ENCODE measurements at places on chromosomes 4 and X.

GRCh38 chr4:98556451-98556850 lies 102.0 kb downstream of the TSPAN5 start:
- no peak for DNase-seq

GRCh38 chr4:73988061-73988460 lies at the start of gene PPBP:
Gene PPBP, minus strand, starts transcription at chr4:73988190. Its CDS starts 87 bp downstream, at chr4:73988103.
- DNase-seq: no peak

DNA sequence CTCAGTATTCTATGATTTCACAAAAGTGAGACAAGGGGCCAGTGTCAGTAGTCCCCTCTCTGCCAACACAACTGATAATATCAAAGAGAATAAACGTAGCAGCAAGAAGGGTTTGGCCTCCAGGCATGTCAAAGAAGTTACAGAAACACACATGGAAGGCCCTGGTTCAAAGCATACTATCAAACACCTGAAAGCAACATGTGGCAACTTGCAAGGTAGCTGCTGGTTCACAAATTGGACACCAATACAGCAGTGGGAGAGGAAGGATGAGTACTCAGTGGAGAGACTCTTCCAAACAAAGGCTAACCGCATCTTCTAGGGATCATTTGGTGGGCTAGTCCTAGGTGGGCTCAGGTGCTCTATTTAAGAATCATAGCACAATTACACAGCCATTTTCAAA lies 74.9 kb upstream of the MAOA start:
- DNase-seq: no peak

DNA sequence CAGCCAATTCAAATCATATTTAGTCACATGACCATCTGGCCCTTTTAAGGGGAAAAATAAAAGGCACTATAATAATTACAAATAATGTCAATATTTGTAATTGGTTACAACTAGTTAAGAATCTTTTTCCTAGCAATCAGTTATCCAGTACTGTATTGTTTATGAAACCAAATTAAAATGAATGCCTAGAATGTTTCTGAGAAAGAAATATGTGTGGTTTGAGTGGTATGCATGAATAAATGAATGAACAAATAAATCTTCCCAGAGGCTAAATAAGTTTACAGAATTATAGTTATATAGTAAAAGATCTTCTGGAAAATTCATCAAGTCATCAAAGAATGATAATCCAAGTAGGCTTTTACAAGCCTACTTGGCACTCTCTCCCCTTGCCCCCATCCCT lies 55.8 kb upstream of the F8A3 start:
- DNase-seq: no peak

- no peak for DNase-seq
Observed at GRCh38 chr4:55435141-55435841, 39.5 kb downstream of the TMEM165 start.

DNA sequence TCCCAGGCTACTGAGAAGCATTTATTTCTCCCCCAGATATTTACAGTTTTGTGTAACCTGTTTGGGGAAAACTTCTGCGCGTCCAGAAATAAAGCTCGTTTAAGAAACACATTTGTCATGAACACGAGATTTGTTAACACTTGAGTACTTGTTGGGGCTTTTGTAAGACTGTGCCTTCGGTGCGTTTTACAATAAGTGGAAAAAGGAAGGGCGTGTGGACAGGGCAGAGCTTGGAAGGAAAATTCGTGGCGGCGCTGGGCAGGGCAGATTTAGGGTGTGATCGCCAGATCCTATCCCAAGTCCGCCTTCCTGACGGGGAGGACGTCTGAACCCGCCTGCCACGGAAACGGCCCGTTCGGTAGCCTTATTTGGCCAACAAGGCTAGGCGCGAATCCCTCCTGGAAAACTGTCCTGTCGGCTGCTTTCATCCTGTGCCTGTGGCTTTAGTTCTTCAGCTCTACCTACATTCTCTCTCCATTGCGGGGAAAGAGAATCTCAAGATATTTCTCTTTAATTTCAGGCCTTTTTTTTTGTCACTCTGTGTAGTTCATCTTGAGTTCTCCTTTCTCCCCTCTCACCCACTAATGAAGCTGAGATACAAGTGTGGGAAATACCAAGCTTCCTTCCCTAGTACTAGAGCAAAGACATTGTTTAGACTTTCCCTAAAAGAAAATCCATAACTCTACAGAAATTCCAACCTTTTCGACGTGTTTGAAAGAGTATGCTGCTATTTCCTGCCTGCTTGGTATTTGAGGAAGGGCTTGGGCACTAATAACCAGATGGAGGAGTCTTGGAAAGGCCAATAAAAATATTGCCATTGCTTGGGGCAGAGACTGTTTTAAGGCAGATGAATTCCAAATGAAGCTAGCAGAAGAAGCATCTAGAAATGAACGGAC lies 982 bp downstream of the PDLIM5 start:
- DNase-seq: peak; percentile 93

GRCh38 chrX:46722742-46723568 lies 36.0 kb downstream of the SLC9A7 start:
- no peak for DNase-seq

DNA sequence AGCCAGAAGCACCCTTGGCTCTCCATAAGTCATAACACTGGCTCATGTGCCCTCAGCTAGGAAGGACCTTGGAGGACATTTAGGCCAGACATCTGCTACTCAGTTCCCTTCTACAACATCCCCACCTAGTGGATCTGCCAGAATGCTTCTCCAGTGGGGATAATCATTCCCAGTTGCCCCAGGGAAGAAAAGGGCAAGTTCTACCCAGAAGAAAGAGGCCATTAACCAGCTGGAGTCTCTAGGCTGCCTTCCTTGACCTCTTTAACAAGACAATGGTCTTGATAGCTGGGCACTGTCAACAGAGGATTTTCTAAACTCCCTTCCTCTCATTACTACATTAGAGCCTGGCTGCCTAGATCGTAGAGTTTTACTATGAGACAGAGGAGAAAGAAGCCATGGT lies 42.0 kb downstream of the LGI2 start:
- no peak for DNase-seq

DNA sequence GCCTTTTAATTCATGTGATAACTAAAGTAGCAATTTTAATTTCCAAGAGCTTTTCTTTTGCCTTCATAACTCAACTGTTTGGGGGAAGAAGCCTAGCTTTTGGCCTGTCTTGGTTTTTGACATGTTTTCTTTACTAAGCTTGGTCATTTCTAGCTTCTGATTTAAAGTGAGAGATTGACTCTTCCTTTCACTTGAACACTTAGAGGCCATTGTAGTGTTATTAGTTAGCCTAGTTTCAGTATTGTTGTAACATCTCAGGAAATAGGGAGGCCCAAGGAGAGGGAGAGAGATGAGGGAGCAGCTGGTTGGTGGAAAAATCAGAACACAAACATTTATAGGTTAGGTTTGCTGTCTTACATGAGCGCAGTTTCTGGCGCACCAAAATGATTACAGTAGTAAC lies 44.8 kb downstream of the DCLK2 start:
- DNase-seq: no peak

GRCh38 chrX:120727452-120727851 lies 97.6 kb upstream of the C1GALT1C1 start:
- no peak for DNase-seq

DNA sequence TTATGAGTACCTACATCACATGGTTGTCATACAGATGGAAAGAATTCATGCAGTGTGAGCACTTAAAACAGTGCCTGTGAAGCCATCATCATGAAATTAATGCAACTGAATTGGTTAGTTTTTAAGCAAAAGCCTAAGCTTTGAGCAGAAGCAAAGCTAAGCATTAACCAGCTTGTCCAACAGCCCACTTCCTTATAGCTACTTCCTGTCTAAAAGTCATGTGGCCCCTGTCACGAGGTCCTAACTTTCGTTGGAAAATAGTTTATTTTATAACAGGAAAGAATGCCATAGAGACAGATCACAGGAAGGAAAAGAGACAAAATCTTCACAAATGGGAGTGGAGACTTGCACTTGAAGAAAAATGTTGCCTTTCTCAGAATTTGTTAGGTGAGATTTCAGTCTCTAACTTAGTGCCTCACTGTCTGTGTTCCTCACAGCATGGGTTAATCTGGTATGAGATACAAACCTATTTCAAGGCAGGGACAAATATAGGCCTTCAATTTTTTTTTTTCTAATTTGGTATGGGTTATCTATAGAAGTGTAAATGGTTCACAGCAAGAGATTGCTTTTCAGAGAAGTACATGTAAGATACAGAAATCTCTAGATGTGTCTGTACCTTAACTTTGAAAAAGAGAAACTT lies 27.7 kb upstream of the VCX start:
- no peak for DNase-seq

DNA sequence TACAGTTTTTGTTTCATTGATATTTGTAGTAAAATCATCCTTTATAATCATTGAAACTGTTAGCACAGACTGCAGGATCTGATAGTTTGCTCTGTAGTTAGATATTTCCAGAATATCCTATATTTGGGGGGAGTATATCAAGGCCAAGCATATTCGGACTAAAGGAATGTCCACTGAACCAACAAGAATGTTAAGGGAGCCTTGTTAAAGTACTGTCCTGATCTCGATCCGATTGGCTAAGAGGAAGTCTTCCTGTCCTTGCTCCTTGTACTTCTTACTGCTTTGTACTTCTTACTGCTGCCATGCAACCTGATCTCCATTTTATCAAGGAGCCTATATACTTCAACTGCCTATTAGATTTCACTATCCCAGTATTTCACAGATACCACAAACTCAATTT lies 449.3 kb downstream of the RPA4 start:
- no peak for DNase-seq

- no peak for DNase-seq
Observed at GRCh38 chr4:152014280-152014679, 253.5 kb upstream of the GATB start.

DNA sequence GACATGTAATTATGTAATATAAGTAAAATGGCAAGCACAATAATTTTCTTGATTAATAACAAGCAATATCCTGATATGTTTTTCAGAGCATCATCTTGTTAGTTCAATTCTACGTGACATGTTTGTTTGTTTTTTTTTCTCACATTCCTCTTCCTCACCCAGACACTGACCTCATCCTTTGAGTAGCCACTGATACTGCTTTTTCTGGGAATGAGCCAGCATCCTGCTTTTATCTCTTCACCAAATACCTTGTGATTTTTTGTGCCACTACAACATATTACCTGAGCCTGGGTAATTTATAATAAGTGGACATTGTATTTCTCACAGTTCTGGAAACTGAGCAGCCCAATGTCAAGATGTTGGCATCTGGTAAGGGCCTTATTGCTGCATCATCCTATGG lies 484.0 kb downstream of the NAF1 start:
- DNase-seq: no peak

DNA sequence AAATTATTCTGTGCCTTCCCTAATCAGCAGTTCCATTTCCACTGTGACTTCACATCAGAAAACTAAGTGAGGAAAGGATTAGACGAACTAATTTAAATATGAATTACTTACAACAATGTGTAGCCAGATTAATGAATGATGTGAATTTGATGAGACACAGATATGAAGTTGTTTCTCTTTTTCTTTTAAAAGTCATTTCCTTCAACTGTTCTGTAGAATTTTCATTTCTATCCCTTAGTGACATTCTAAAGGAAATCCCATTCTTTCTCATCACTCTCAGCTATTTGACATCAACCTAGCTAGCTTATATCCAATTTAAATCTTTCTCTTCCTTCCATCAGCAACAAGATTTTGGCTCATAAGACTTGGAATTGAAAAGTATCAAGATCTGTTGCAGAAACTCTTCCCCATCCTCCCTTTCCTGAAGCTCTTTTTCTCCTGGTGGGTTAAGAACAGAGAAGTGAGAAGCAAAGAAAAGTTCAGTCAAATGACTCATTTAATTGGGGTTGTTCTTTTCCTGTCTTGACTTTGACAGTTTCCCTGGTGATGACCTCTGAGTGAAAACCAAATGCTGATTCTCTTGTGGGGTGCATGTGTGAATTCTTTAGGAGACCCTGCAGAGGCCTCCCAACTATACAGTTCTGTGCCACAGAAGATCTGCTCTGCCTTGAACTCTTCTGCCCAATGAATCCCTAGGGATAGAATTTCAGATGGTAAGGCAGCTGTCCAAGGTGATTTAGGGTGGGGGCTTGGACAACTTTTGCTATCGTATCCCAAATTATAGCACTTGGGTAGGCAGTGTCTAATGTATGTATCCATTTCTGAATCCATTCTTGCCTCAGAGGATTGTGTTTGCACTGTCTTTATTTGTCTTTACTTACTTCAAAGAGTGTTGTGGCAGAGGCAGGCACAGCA lies 232.5 kb upstream of the GPRIN3 start:
- no peak for DNase-seq

GRCh38 chr4:39533541-39533940 lies 6.3 kb upstream of the UGDH start:
- DNase-seq: no peak

DNA sequence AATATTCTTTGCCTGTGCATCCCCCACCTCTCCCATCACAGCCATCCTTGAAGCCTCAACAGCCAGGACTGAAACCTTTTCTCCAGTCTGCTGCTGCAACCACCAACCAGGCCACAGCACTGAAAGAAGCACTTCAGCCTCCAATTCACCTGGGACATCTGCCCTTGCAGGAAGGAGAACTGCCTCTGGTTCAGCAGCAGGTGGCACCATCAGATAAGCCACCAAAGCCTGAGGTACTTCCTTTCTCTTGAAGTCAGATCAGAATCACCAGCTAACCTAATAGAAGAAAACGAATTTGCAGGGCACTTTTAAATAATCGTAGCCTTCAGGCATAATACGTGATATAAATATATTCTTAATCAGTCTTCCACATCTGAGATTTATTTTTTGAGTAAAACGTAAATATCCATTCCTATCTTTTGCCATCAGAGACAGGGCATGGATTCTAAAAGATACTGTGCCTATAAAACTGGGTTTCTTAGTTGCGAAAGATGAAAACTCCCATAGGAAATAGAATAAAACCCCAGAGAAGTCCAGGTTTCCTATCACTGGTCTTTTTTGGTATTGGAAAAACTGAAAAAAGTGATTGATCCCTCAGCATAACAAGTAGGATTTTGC lies 9.5 kb downstream of the AMBN start:
- peak; percentile 45 for DNase-seq

- DNase-seq: no peak
Observed at GRCh38 chr4:94634271-94634670, 123.5 kb upstream of the BMPR1B start.

- DNase-seq: no peak
Observed at GRCh38 chrX:85444613-85445012, 65.1 kb upstream of the POF1B start.

- DNase-seq: no peak
Observed at GRCh38 chrX:70527610-70528345, 83.1 kb downstream of the DLG3 start.

DNA sequence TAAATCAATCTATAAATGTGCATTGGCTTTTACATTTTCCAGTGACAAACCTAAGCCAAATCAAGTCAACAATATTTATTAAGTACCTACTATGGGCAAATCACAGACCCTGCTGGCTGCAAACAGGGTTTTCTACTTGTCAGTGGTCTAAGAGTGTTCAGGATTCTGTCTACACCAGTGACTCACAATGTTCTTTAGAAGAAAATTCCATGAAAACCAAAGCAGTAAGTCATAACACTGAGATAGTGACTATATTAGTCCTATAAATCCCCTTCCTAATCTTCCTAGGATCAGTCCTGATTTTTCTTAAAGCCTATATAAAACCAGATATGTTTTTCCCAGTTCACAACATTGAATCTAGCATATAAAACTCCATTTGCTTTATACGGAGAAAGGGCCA lies 69.7 kb downstream of the PPP3CA start:
- DNase-seq: no peak
